Fibroblast of lung (primary cell): ENCODE measurements at places on chromosomes 13 and 19.

DNA sequence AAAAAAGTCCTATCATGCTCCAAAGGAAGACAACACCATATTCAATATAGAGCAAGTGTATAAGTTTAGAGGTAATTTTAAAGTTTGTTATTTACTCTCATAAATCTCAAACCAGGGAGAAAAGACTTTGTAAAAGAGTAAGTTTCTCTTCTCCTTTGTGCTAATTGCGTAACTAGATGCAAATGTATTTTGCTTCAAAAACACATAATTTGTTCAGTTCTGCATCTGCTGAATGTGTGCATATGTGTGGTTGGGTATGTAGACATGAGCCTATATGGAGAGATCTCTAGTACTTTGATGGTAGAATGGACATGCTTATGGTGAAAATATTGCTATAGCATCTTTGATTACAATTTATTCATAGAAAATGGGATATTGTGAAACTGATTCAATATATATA is 17.8 kb upstream of the MIR17HG start:
- no peak for DNase-seq

- peak; percentile 50 for DNase-seq
Observed at GRCh38 chr13:31887286-31887685, 144.3 kb upstream of the FRY start.

DNA sequence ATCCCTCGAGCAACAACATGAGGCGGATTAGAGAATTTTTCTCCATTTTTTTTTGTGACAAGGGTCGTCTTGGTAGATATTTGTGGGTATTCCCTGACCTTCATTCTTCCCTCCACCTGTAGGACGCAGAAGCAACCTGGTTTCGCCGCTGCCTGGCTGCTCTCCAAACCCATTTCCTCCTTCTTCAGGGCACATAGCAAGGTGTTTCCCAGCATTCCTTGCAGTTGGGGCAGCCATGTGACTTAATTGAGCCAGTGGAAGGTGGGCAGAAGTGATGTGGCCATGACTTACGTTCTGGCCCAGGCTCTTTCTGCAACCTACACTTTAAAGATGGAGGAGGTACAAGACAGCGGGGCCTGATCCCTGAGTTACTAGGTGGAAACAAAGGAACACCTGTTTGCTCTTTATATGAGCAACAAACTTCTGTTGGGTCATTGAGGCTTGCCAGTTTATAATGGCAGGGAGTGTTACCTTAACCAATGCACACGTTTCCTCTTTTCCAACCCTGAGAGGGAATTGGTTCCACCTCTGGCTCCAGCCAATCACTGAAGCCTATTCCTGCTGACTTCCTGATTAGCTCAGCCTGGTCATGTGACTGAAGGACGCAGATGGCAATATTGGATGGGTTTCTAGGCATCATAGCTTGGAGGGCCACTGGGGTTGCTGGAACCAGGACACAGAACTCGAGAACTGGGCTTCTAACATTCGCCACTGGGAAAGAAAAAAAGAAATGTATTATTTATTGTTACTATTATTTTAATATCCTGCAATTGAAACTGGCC is 30.8 kb upstream of the ZNRF4 start:
- DNase-seq, result no peak

DNA sequence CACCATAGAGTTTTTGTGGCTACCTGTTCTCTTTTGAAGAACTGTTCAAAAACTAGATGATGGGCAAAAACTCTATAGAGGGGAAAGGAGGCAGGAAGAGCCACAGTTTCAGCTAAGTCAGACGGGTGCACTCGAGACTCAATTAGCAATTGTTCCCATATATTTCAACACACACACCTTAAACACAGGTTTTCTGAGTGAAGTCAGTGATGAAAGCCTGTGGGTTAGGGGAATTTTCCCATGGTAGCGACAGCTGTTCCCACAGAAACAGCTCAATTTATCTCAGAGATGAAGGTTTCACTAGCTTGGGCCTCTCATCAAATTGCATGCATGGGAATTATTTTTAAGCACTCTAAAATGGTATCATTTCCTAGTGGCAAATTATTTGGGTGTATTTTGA is 143.4 kb downstream of the ZIC5 start:
- no peak for DNase-seq

DNA sequence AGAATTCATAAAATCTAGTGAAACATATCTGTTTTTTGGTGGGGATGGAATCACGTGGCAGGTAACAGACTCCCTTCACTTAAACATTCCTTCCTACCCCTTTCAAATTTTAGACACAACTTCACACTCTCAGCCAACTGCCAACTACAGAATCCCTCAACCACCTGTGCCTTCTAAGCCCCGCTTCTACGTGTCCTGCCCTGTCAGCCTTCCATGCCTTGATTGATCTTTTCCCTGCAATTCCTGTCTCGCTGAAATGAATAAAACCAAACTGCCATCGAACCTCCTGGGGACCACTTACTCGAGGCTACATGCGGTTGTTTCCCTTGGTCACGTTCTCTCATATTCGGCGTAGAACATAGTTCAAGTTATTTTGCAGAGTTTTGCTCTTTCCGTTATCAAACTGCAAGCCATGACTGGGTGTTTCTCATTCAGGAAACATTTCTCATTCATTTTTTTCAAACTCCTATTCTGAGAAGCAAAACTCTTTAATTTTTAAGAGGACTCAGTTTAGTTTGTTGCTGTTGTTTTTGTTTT is 1.1 kb downstream of the ZNF625 start:
- DNase-seq, result no peak

GRCh38 chr13:29621841-29622240 is 26.4 kb upstream of the SLC7A1 start:
- DNase-seq, result peak; percentile 46

- no peak for DNase-seq
Observed at GRCh38 chr13:94394723-94395122, 84.8 kb downstream of the DCT start.

GRCh38 chr19:18869781-18870530 is 26.0 kb downstream of the CERS1 start:
- DNase-seq, result no peak

- DNase-seq, result no peak
Observed at GRCh38 chr13:28734906-28735305, 16.1 kb upstream of the SLC46A3 start.

DNA sequence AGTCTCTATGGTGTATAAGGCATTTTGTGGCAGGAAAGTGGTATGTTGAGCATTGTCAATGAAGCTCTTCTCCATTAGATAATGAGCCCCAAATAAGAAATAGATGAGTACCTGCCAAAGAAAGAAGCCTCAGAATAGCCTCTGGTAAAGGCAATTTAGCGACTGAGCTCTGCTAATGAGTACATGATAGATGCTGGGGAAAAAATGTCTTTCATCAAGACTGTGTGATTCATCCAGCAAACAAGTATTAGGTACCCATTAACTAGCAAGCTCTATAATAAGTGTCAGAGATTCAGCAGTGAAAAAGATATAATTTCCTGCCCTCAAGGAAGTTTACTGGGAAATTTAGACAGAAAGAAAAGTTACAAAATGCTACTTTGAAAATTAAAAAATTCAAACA is 294.6 kb downstream of the ITGBL1 start:
- DNase-seq, result no peak

DNA sequence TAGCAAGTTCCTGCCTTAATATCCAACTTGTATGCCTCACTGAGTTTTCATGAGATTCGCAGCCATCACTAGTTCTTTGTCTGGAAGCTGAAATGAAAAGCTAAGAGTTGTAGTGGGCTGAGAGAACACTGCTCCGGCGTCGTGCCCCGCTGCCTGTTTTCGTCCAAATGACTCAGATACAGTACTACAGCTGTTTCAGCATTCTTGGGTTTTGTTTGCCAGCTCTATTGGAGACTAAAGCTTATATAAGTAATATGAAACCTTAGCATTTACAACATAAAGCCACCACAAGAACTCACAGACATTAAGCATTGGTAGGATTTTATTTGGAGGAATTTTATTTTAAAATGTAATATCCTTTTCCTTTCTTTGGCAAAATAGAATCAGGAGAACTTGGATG is 299.7 kb downstream of the DLEU7 start:
- DNase-seq, result peak; percentile 94

DNA sequence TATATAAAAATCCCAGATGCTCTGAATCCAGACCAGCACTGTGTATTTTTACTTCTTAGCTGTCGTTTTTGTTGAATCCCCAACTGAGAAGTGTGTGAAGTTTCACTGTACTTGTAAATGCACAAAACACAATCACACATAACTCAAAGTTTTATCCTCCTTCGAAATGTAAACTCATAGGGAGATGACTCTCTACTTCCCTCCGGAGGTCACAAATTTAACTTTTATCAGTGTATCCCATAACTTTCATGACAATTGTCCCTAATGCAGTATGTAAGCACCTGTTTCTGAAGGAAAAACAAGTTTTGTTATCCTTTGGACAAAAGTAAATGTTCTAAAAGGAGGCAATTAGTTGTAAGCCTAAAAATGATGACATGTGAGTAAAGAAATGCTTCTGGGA is 665.0 kb upstream of the SLITRK6 start:
- peak; percentile 20 for DNase-seq

DNA sequence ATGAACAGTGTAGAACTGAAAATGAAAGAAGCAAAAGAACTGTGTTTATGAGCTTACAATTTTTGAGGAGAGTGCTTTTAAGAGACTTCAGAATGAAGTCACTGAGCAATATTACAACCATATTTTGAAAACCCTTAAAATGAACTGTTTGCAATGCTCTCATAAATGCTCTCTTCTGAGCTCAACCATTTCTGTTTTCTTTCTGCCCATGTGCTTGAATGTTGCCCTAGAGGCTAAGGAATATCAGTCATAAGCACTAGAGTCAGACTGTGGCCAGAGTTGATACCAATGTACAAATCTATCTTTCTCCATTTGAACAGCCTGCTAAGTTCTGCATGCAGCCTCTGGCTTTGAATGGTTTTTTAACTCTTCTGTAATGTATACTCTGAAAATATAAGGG is 1092.8 kb downstream of the PCDH9 start:
- DNase-seq, result no peak
